ENCODE measurements at places on chromosomes 13 and 19.

DNA sequence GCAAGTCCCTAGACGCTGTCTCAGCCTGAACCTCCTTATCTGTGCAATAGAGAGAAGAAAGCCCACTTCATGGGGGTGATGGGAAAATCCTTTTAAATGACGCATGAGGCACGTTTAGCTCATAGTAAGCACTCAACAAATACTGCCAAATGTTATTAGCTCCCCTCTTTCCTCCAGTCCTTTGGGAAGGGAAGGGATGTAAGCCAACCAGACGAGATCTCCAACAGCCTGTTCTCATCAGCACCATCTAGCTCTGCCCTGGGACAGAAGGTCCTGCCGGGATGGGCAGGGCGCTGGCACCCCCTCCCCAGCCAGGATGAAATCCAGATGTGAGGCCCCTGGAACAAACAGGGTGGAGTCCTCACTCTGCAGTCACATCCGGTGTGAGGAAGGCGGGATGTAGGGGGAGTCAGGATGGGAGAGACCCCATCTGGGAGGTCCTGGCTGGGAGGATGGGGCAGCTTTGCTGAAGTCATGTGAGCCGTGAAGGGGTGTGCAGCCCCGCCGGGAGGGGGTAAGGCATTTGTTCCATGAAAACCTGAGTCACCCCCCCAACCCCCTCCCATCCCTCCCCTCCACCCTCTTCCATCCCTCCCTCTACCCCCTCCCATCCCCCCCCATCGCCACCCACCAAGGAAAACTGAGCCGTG is 4.6 kb downstream of the S1PR2 start:
- no peak for DNase-seq

DNA sequence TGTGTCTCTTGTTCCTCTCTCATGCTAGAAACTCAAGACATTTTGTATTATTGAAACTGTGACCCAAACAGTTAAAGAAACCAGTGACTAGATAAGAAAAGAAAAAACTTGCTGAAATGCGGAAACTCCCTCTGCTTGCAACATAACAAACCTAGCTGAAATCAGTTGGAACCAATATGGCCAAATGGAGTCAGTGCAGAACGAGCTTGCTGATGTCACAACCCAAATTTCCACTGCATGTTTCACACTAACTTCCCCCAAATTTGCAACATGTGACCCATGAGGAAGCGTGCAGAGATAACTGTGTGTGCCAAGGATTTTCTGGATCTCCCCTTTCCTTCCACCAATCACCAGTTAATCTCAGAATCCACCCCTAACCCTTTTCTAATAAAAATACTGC is 208.0 kb downstream of the DLEU7 start:
- no peak for DNase-seq

DNA sequence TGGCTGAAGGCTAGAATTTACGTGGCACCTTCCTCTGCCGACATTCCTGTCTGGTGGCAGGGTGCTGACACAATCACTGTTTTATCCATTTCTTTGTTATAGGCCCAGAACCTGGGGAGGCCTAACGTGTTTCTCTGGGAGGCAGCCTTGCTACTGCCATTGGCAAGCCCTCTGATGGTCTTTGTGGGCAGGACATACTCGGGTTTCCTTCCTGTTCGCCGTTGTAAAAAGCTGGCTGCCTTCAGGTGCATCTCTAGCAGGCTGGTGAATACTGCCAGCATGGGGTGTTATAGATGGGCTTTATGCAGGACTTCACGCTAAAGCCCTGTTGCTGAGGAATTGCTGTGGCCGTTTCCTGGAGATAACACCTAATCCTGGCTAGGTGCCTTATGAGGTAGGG is 28.1 kb downstream of the B3GLCT start:
- no peak for DNase-seq

GRCh38 chr19:10452726-10453618 is 32.6 kb downstream of the PDE4A start:
- no peak for DNase-seq

- no peak for DNase-seq
These were observed 451.7 kb downstream of the EFNB2 start for GRCh38 chr13:106083620-106084350.

DNA sequence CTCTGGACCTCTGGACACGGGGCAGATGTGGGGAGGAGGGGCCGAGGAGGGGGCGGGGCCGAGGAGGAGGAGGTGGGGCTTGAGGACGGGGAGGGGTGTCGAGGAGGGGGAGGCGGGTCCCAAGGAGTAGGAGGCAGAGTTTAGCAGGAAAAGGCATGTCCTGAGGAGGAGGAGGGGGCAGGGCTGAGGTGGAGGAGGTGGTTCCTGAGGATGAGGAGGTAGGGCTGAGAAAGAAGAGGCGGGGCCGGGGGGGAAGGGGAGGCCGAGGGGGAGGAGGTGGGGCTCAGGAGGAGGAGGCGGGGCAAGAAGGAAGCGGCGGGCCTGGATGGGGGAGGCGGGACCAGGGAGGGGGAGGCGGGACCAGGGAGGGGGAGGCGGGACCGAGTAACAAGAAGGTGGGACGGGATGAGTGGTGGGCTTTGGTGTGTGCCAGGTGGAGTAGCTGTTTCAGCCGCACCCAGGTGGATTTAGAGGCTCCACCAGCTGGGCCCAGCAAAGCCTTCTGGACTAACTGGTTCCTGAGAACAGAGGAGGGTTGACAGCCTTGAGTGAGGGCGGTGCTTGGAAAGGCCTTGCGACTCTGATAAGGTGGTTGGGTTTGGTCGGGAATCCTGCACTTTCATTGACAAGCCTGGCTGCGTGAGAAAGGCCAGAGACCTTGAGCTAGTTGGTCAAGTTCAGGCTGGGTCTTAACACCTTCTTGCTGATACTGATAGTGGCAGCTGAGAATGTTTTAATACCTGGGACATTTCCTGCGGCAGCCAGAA is 7.7 kb downstream of the TECR start:
- no peak for DNase-seq

- DNase-seq = peak; percentile 75
These were observed 15.6 kb upstream of the WASF3 start for GRCh38 chr13:26541678-26542568.

DNA sequence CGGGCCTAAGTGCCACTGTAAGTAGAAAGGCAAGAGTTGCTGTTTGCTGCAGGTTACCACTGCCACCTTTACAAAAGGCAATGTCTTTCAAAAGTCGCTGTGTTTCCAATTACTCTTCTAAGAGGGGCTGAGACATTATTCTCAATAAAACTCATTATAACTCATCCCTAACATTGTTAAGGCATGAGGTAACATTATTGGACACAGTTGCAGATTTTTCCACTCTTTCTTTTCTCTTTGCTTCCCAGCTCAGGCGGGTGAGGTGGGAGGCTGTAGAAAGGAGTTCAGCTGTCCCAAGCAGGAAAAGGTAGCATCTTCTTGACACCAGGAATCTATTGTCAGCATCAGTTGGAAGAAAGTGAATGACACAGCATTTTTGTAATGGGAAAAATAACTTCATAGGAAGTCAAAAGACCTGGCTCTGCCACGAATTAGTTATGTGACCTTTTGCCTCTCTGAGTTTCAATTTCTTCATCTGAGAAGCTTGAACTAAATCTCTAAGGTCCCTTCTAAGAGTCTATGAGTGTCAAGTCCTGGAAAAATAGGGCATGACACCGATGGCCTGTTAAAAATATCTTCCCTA is 2.1 kb upstream of the UBL3 start:
- DNase-seq = no peak

DNA sequence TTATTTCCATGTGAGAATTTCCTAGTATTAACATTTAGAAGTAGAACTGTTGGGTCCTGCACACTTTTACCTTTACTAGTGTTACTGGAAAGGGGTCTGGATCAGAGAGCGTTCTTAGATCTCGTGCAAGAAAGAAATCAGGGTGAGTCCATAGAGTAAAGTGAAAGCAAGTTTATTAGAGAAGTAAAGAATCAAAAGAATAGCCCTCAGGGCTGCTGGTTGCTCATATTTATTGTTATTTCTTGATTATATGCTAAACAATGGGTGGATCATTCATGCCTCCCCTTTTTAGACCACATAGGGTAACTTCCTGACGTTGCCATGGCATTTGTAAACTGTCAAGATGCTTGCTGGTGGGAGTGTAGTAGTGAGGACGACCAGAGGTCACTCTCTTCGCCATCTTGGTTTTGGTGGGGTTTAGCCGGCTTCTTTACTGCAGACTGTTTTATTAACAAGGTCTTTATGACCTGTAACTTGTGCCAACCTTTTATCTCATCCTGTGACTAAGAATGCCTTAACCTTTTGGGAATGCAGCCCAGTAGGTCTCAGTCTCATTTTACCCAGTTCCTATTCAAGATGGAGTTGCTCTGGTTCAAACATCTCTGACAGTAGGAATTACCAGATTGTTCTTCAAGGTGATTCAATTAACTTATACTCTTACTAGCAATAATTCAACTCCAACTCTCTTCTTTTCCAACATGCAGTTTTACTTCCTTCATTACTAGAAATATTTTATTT is 27.4 kb downstream of the NDFIP2 start:
- DNase-seq = no peak

DNA sequence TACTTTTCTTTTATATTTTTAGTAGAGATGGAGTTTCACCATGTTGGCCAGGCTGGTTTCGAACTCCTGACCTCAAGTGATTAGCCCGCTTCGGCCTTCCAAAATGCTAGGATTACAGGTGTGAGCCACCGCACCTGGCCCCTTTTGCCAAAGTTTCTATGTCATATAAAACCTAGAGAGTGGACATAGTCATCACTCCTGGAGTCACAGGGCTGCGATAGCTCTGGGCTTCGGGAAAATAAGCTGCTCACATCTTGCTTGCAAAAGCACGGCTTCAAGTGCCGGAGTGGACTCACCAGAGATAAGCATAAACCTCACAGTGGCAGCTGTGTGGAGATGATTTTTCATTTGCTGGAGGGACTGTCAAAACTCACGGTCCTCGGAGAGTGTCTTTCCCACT is 171.2 kb downstream of the TEX29 start:
- DNase-seq = no peak

- no peak for DNase-seq
These were observed 93.5 kb upstream of the MRI1 start for GRCh38 chr19:13670846-13671245.

DNA sequence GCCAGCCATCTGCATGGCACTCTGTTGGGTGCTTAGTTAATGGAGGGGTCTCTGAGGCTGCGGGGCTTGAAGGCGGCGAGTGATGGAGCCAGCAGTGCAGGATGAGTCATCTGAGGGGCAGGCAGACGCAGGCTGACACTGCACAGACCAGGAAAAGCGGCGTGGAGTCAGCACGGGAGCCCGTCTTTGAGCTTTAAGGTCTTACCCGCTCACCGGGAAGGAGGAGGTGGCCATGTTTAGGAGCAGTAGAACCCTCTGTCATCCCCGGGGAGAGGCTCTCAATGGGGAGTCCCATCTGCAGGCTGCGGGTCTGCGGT is 13.1 kb downstream of the NAXD start:
- no peak for DNase-seq

DNA sequence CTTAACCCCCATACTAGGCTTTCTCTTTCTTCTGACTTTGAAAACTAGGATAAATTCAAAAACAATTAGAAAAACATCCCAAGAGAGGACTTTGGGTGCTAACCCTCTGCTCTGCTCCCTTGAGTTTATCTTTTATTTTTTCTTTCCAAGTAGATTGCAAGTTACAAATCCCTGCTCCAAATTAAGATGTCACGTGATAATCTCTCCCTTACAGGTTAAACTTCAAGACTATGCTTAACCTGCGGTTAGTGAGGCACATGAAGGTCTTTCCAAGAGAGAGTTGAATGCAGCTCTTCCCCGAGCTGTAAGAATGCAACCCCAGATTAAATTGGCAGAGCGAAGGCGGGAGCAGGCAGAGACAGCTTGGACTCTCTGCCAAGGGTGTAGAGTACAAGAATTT is 12.2 kb upstream of the ZNF507 start:
- DNase-seq = no peak

- no peak for DNase-seq
These were observed 2.8 kb downstream of the ERFL start for GRCh38 chr19:41925208-41926003.

- DNase-seq = no peak
These were observed 39.5 kb upstream of the TEX29 start for GRCh38 chr13:111280681-111281585.

DNA sequence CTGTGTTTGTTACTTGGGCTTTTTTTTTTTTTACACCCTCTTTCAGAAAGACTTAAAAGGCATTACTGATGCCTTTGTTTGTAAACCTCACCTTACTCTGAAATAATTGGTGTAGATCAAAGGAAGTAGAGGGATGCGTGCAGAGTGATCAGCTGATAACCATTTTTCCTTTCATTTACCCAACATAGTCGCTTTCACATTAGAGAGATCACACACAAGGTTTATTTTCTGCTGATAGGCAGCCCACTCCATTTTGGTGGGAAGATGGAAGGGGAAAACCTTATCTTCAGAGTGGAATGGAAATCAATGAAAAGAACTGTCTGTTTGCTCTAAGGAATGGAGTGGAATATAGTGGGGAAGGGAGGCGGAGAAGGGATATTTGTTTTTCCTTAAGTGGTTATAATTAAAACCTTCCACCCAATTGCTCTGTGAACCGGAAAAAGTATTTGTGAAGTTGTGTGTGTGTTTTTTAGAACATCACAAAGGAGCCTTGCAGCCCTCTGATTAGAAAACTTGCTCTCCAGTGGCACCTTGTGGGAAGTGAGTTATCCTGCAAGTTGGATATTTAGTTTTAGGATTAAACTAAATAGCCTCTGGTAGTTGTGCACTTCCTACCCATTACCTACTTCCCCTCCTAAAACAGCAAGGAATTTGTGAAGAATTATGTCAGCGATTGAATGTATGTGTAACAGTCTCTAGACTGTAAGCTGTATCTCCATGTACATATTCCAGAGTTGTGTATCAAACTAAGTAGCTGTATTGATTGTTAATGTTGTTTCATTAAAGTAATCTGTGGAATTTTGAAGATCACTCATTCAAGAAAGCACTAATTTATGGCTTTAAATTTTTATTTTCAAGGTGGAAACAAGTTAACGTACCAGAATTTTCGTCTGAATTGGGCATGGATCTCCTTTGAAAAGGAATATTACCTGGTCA is 76.8 kb downstream of the FREM2 start:
- peak; percentile 34 for DNase-seq

DNA sequence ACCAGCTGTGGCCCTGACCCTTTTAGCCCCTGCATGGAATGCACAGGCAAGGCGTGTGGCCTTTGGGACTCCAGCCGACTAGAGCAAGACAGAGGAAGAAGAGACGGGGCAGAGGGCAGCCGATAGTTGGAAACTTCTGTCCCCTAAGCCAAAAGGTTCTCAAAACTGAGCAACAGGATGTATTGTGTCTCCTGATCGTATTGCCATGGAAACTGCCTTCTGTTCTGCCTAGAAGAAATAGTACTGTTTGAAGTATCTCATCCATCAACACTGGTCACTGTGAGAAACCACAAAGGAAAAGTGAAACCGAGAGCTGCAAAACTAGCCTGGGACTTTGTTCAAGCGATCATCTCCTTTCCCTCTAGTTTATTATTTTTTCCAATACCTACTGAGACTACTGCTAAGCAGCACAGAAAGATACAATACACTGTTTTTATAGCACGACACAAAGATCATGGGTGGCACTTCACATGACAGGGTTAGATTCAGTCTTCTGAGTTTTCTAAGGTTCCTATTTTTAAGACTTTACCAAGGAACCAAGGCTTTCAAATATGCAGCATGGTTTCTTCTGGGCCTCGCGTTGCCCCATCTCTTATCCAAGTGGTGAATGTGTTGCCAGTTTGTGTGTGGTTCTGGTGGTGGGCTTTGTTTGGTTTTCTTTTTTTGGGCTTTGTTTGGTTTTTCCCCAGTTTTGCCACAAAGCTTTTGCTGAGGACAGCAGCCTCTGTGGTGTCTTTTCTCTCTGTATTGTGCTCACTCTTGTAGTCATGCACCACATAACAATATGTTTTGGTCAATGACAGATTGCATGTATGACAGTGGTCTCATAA is 49.3 kb upstream of the GPR183 start:
- DNase-seq = no peak

GRCh38 chr19:44925114-44925891 is 10.9 kb downstream of the APOC1 start:
- DNase-seq = no peak

GRCh38 chr13:71067165-71067815 is 799.7 kb downstream of the DACH1 start:
- peak; percentile 78 for DNase-seq
